ENCODE measurements at places on chromosomes 7 and 10.

DNA sequence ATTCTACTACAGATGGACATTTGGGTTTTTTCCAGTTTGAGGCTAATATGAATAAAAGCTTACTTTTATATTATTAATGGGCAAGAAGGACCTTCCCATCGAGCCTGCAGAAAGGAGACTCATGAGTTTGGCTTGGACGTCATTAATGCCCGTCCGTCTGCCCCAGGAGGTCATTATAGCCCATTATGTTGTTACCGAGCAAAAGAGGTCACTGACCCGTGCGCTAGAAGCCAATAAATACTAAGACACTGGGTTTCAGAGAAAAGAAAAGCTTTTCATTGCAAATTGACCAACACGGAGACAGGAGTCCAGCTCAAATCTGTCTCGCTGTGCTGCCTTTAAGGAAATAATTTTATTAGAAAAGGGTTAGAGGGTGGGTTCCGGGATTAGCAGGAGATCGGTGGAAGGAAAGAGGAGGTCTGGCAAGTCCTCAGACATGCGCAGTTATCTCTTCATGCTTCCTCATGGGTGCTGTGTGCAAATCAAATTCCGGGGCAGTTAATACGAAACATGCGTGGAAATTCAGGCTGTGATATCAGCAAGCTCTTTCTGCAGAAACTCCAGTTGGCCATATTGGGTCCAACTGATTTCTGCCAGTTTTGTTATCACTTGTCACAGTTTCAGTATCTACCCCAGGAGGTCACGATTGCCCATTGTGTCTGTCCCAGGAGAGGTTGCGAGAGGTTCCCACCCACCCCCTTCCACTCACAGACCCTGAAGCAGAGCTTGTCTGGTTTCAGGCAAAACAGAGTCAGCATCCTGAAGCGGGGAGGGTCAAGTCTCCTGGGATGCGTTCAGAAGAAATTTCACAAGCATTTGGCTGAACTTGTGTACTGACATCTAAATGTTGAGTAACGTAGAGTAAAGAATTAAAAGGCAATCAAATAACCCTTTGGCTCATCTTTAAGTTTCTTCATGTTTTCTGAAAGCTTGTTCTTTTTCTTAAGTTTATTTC, 1.1 kb upstream of the GALNTL5 start:
- no peak for DNase-seq

DNA sequence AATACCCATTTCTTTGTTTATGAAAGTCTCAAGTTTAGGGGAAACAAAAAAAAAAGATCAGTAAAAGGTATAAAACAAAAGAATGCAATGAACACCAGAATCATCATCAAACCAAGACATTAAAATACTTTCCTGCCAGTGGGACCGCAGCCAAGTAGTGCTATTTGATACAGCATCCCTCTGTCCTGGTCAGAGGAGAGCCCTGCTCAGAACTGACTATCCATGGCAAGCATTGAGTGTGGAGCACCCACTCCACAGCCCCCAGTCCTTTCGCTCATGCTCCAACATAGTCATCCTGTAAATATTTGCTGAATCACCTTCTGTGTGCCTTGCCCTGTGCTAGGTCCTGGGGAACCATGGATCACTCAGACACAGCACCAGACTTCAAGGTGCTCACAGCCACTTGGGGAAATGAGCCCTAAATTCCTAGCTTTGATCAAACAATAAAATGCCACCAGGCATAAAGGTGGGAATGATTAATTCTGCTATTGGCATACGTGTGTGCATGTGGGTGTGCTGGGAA, 213.6 kb upstream of the TBX20 start:
- DNase-seq, result no peak

DNA sequence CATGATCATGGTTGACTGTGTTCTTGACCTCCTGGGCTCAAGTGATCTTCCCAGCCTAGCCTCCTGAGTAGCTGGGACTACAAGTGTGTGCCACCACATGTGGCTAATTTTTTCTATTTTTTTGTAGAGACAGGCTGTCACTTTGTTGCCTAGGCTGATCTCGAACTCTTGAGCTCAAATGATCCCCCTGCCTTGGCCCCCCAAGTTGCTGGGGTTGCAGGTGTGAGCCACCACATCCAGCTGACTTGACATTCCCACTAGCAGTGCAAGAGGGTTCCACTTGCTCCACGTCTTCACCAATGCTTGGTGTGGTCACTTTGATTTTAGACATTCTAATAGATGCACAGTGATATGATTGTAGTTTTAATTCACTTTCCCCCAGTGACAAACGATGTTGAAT, 25.1 kb downstream of the CYP26A1 start:
- no peak for DNase-seq

DNA sequence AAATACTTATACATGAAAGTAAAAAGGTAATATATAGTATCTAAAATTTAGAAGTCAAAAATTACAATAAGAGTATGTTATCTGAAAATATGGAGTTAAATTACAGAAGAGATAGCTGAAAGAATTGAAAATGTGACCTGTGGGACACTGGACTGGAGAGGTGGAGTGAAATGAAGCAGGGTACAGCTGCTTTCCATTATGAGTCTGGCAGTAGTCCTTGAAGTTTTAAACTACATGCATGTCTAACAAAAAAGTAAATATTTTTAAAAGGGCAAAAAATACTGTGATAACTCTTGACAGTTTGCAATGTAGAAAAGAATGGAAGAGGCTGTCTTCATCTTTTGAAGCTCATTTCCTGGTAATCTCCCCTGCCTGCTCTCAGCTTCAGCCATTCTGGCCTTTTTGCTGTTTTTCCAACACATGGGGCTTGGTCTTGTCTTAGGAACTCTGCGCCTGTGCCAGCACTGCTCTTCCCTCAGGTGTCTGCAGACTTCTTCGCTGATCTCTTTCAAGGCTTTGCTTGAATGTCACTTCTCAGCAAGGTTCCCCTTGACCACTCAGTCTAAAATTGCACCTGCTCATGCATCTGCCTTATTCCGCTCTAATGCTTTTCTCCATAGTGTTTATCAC, 36.9 kb downstream of the PTPRZ1 start:
- no peak for DNase-seq

DNA sequence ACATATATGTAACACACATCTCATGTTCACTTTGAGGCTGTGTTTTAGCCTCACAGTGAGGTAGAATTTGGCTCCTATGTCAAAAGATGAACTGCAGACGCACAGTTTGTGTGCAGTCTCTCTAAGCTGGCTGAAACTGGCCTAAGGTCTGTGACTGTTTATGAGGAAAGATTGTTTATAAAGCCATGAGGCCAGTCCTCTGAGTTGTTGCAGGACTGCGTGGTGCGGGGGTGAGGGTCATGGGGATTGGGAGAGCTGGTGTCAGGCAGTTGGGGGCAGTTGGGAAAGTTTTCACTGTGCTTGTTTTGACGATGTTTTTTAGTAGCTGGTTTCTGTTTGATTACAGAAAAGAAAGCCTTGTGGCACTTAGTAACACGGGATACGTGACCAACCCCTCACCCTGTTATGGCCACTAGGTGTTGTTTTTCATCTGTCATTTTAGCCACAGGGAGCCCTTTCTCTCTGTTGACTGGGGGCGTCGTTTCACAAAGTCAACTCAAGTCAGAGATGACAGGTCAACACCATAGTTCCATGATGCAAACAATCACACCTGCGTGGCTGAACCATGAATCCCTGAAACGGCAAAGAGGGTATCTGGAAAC, 310.9 kb downstream of the CCDC3 start:
- no peak for DNase-seq

DNA sequence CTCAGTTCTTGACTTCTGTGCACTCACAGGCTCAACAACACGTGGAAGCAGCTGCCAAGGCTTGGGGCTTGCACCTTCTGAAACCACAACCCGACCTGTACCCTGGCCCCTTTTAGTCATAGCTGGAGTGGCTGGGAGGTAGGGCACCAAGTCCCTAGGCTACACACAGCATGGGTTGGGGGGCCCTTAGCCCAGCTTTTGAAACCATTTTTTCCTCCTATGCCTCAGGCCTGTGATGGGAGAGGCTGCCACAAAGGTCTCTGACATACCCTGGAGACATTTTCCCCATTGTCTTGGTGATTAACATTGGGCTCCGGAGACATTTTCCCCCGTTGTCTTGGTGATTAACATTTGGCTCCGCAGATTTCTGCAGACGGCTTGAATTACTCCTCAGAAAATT, 38.6 kb downstream of the RALA start:
- no peak for DNase-seq

DNA sequence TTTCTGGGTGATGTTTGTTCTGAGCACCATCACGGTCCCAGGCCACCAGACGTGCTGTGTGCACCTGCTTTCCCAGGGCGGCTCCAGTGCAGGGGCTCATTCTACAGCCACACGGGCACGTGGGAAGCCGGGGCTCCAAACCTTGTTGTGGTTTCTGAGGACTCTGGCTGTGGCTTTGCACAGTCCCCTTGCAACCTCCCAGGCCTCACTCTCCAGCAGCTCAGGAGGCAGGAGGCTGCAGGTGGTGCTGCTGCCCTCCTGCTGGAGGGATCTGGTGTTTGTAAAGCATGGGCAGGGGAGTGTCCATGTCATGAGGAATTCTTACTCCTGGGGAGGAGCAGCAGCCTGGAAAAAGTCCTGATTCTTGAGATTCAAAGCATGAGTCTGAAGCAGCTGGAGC, 54.3 kb downstream of the INSYN2A start:
- no peak for DNase-seq

GRCh38 chr7:128738570-128739047, 550 bp upstream of the CALU start:
- DNase-seq, result no peak

GRCh38 chr7:42236266-42236975, 588 bp downstream of the GLI3 start:
- no peak for DNase-seq

GRCh38 chr10:22437620-22438588, 92.6 kb downstream of the SPAG6 start:
- no peak for DNase-seq

GRCh38 chr10:28879875-28880682, 202.8 kb downstream of the BAMBI start:
- DNase-seq, result no peak

DNA sequence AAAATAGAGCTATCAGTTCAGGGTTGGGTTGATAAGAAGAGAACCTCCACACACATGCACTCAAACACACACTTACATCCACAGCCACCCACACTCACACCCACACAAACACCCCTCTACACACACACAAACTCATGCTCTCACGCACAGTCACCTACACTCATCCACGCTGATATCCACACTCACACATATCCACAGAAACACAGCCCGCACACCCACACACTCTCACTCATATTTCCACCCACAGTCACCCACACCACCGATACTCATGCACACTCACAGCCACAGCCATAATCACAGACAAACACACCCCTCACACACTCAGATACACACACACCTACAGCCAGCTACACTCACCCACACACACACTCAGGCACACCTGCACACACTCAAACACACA, 333.0 kb upstream of the TPK1 start:
- DNase-seq, result no peak

- no peak for DNase-seq
These were observed 239.0 kb upstream of the PODXL start for GRCh38 chr7:131795400-131795799.

DNA sequence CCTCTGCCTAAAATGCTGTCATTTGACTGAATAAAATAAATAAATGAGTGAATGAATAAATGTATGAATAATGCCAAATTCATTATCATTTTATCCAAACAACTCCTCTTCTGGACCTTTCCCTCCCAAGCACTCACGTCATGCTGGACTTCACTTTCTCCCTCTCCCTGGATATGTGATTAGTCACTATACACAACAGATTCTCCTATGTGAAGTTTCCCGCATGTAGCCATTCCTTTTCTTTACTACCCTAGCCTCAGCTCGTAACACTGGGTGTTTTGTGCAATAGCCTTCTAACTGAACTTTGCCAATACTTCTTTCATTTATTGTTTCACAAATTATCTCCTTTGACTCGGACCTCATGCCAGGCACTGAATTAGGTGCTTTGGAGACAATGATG, 87.6 kb upstream of the IL6 start:
- no peak for DNase-seq

DNA sequence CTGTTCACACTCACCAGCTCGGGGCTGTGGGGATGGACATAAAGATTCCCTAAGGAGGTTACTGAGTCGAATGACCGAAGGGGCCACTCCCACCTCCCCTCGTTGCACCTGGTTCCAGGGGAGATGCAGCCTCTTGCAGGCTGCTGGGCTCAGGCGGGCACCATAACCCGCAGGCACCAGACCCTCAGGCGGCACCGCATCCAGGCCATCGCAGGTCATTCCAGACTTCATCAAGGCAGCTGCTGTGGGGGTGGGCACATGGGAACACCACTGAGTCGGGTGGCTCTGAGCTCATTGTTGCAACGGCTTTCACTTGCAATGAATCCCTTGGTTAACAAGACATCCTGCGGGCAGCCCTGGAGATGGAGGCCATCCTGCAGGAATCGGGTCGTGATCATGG, 221.7 kb downstream of the TCERG1L start:
- DNase-seq, result no peak

DNA sequence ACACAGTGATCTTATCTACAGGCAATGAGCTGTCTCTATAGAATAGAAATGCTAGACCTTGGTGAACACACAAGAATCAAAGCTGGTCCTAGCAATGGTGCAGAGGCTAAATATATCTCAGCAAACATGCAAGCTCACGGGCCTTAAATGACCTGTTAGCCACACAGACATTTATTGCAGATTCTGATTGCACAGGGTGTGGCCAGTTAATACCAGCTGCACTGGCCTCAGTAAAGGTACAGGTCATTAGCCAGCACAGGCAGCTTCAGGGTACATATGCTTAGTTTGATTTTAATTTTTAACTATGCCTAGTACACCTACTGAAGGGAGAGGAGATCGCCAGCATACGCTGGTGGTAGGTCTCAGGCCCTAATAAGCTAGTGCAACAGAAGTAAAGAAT, 265.4 kb upstream of the DGKB start:
- no peak for DNase-seq

DNA sequence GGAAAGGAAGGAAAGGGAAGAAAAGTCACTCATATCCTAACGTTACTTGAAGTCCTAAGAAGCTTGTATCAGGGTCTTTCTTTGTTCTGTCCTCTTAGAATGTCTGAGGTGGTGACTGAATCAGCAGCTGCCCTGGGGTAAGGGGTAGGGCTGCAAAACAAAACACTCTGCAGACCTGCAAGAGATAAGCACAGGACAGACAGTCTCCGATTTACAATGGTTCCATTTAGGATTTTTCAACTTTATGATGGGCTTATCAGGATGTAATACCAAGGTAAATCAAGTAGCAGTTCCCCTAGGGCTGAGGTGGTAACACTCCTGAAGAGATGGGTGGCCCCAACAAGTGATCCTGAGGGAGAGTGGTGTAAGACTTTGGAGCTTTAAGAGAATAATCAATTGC, 16.5 kb downstream of the KDM7A start:
- DNase-seq, result no peak

GRCh38 chr10:112509558-112510291, 62.7 kb downstream of the VTI1A start:
- DNase-seq, result no peak

DNA sequence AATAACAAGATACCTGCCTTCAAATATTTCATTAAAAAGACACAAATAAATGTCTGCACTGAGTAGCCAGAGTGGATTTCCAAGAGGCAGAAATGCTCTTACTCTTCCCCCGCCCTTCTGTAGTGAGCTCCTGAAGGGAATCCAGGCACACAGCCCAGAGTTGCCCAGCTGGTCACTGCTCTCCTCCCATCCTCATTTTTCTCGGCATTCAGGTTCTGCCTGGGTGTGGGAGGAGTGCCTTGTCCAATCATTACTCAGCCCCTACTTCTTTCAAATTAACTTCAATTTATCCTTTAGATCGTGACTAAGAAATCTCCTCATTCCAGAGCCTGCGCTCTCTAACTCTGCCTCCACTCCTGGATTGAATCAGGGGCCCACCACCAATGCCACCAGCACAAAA, 12.2 kb downstream of the CCDC6 start:
- no peak for DNase-seq

GRCh38 chr10:74637685-74638084, 188.7 kb upstream of the KAT6B start:
- no peak for DNase-seq

- DNase-seq, result no peak
These were observed 463.7 kb upstream of the SEMA3A start for GRCh38 chr7:84658286-84658685.

Measured in stimulated activated CD8-positive, alpha-beta memory T cell treated with anti-CD3 and anti-CD28 coated beads, Interleukin-2, amount 100 ng/mL, for 48 hours (primary cell).